Activated CD4-positive, alpha-beta T cell treated with anti-CD3 and anti-CD28 coated beads, Interleukin-2, amount 10 ng/mL, durations not matched to agents 24 days and 14 days (primary cell): ENCODE measurements at places on chromosomes 6 and 20. TPM values are rescaled to one million over a fixed set of nuclear protein-coding genes. Genes with fewer than 3 reads are reported as not detected.
A peak's percentile ranks its signal among the peaks of the same experiment; 100 is the strongest.

- peaks cover 34% of the 10 kb centered on the region for H3K4me1 ChIP-seq
- no peaks in the 10 kb centered on the region for H3K36me3 ChIP-seq
- DNase-seq, result peak; percentile 66
Measured at GRCh38 chr6:36955671-36956445, 1.3 kb downstream of the PI16 start.

The SLC17A1 gene
- 0.28 TPM in 1 of 2 replicates, not detected in the other for total RNA-seq

DNA sequence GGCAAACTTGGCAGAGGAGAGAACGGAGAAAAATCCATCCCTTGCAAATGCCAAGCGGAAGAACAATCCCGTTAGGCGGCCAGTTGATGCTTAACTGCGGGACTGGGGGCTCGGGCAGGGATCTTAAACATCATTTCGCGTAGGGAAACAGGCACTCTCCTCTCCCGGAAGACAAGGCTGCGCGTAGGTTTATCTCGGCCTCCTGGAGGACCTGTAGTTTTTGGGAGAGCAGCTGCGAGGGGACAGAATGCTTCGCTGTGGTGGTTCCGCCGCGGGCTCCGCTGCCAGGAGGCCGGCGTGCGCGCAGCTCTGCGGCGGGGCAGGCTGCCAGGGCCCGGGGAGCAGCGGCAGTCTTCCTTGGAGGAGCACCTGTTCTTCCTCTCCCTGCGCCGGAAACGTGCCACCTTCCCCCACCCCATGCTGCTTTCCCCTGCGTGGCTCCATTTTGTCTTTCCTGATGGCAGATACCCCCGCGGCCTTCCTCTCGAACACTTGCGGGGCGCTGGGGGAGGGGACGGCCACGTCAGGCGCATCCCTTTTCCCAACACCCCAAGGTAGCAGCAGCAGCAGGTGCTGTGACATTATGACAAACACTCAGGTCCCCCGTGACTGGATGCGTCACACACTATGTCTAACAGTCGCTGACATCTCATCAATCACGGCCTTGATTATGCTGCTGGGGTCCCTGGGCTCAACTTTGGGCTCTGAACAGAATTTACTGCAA lies 230.7 kb upstream of the BTBD3 start:
- no peak overlapping the region for H3K4me3 ChIP-seq
- H3K36me3 ChIP-seq, result no peaks in the 10 kb centered on the region
- no peak overlapping the region for H3K27ac ChIP-seq

- no peak for DNase-seq
- H3K27me3 ChIP-seq, result no peaks in the 10 kb centered on the region
- H3K27ac ChIP-seq, result peak overlapping the region; percentile 68
- H3K36me3 ChIP-seq, result peaks cover 61% of the 10 kb centered on the region
- H3K4me3 ChIP-seq, result no peak overlapping the region
- H3K4me1 ChIP-seq, result peaks cover 24% of the 10 kb centered on the region
Measured at GRCh38 chr6:111573892-111574797, 31.5 kb downstream of the TRAF3IP2 start.

The PCK1 gene
- not detected in 2 replicates for total RNA-seq

DNA sequence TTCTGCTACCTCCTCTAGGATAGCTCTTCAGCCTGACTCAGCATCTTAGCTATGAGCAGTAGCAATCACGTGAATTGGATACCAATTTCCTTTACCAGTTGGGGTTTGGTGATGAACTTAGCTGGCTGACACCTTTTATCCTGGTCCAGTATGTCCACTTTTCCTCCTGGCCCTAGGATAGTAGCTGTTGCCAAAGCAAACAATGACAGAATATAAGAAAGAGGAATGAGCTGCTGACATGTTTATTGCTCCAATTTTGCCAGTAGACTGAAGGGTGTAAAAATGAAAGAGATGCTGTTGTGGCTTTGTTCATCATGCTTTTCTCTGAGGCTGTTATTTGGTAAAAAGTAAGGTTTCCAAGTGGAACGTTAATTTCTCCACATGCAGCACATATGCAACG lies 168.3 kb upstream of the JAG1 start:
- no peaks in the 10 kb centered on the region for H3K36me3 ChIP-seq
- H3K27me3 ChIP-seq, result no peaks in the 10 kb centered on the region
- DNase-seq, result no peak
- H3K27ac ChIP-seq, result no peak overlapping the region

GRCh38 chr20:48184229-48184628 lies 398.9 kb upstream of the SULF2 start:
- no peaks in the 10 kb centered on the region for H3K27me3 ChIP-seq
- H3K36me3 ChIP-seq, result no peaks in the 10 kb centered on the region
- DNase-seq, result no peak
- no peaks in the 10 kb centered on the region for H3K4me1 ChIP-seq

The LPA gene
- not detected in 2 replicates for total RNA-seq

The ABHD16B gene
- total RNA-seq, result 0.19 TPM in 1 of 2 replicates, not detected in the other

DNA sequence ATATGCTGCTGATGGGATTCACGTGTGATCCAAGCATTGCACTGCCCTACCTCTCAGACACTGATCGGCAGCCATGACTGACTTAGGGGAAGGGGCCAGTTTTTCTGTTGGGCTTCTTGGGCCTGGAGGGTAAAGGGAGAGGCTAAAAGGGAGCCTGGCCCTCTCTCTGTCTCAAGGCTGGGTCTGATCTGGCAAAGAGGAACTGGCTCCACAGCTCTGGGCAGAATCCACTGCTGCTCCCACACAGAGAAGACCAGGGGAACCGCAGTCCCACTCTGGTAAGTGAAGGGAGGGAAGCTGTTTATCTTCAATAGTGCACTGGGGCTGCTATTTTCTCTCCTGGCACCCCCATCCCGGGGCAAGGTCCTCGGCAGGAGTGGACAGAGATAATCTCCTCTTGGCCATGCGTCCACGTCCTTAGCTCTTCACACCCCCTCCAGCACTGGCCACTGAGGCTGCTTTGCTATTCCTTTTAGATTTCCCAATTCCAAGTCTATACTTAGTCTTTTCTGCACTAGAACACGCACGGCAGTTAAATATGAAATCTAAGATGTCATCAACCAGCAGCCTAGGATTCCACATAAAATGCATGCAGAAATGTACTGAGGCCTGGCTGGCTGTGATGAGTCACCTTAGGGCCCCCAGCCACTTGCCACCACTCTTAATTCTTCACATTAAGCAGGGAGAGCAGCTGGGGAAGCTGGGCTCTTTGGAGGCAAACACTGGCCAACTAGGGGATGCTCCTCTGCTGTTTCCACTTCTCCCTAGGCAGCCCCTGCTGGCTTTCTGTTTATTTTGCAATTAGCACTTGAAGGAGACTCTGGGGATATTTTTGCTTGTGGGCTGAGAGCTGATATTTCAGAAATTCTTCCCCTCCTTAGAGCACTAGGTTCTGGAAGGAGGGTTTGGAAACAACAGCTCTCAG lies 87.8 kb upstream of the ARMC2 start:
- H3K4me3 ChIP-seq, result no peak overlapping the region
- peaks cover 4% of the 10 kb centered on the region for H3K4me1 ChIP-seq
- H3K27ac ChIP-seq, result no peak overlapping the region
- H3K27me3 ChIP-seq, result peaks cover 27% of the 10 kb centered on the region

- peaks cover 2% of the 10 kb centered on the region for H3K36me3 ChIP-seq
- peaks cover 13% of the 10 kb centered on the region for H3K4me1 ChIP-seq
- DNase-seq, result no peak
- no peak overlapping the region for H3K27ac ChIP-seq
- H3K4me3 ChIP-seq, result no peak overlapping the region
- H3K27me3 ChIP-seq, result peaks cover 36% of the 10 kb centered on the region
Measured at GRCh38 chr20:47003223-47003622, 108.6 kb downstream of the EYA2 start.

DNA sequence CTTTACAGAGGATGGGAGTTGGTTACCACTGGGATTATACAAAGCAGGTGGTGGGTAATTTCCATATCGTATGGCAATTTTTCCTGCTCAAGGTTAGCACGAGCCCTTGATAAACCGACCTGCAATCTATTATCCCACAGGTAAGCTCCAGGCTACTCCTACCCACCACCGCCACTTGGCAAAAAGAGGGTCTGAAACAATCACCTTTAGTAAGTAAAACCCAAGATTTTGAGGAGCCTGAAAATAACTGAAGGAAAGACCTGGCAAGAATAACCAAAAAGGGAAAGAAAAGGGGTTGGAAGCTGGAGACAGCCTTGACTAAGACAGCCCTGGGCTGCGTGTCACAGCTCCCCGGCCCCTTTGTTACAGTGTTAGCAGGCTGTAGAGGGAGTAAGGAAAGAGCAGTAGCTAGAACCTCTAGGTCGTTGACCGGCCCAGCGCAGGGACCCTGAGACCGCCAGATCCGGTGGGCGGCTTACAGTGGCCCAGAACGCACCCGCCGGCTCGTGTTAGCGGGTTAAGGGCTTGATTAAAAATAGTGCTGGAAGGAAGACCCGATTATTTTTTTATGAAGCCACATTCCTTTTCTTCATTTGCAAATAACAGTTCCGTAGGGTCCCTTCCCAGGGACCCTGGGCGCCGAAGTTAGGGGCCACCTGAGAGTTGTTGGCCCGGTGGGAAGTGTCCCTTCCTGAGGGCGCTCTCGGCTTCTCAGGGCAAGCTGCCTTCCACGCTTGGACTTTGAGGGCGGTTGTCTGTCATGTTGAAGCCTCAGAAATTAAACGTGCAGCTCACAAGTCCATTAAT lies 30.5 kb downstream of the TFAP2B start:
- H3K4me3 ChIP-seq, result no peak overlapping the region
- no peak overlapping the region for H3K27ac ChIP-seq
- H3K4me1 ChIP-seq, result no peaks in the 10 kb centered on the region
- H3K27me3 ChIP-seq, result peaks cover 77% of the 10 kb centered on the region
- no peaks in the 10 kb centered on the region for H3K36me3 ChIP-seq
- no peak for DNase-seq
